ENCODE measurements at places on chromosomes 2 and 18.

- DNase-seq = no peak
Measured at GRCh38 chr2:239194731-239195317, 206.0 kb downstream of the HDAC4 start.

- DNase-seq = no peak
Measured at GRCh38 chr2:170824526-170825015, 7.9 kb downstream of the GAD1 start.

DNA sequence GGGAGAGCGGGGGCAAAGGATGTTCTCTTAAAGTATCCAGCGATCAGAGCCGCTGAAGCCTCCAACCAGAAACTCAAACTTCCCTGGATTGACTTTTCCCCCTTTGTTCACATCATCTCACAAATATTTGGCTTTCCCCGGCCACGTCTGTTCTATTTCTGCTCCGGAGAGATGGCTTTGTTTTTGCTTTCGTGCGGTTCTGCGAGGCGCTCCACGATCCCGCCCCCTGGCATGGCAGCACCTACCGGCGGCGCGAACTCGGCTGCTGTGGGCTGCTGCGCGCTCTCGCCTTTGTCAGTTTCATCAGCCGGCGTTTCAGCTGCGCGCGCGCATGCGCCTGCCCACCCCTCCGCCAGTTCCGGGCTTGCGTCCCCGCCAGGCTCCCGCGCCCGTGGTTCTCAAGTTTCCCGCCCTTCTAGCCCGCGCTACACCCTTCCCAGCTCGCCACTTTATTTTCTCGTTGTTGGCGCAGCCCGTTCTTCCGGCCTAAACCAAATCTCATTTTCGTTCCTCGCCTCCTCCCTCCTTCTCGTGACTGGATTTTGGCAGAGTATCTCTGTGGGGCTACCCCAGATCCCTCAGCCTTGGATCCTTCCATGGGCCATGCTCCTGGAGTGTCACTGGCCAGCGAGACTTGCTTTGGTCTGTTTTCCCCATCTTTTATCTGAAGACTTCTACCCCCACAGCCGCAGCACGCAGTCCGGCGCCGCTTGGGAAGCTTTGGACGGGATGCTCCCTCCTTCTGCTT is 98.0 kb downstream of the INSIG2 start:
- DNase-seq = peak; percentile 27

DNA sequence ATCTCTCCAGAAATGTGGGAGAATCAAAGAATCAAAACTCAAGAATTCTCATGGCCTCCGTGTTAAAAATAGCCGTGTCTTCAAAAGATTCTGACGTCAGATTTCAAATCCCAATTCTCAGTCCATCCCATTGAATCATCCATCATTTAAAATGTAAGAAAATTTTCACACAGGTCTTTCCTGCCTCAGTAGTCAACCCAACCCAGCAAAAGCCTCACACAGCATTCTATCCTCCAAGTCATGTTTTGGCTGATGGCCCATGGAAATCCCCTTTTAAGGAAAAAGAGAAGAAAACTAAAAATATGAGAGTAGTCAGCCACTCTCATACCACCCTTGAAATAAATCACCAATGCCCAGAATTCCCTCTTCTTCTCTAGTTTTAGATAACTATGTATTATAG is 211.8 kb downstream of the C1D start:
- DNase-seq = no peak

GRCh38 chr2:12044857-12045256 is 298.4 kb downstream of the LPIN1 start:
- DNase-seq = no peak

DNA sequence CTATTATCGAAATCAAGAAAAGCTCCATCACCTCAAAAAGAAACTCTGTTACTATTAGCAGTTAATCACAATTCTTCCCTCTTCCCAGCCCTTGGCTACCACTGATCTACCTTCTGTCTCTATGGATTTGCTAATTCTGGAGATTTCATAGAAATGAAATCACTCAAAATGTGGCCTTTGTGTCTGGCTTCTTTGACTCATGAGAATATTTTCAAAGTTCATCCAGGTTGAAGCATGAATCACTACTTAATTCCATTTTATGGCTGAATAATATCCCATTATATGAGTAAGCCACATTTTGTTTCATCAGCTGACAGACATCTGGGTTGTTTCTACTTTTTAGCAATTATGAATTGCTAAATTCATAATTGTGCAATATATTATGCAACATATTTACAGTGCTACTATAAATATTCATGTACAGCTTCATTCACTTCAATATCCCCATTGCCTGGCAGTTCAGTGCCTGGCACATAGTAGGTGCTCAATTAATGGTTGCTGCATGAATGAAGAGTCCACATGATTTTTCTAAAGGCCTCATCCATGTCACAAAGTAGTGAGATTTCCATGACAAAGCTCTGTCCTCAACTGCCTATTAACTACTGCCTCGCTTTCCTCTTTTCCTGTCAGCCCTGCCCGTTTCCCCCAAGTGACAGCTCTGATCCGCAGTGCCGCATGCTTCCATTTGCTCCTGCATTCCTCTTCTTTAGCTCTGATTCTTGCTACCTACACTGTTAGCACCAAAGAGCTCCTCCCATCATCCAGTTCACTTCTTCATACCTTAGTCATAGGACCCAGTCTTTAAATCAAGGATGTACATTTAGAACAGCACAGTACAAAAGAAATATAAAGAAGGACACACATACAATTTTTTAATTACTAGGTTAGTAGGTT is 32.8 kb downstream of the CCDC93 start:
- DNase-seq = no peak

- DNase-seq = no peak
Measured at GRCh38 chr2:43086451-43087221, 139.8 kb downstream of the ZFP36L2 start.

DNA sequence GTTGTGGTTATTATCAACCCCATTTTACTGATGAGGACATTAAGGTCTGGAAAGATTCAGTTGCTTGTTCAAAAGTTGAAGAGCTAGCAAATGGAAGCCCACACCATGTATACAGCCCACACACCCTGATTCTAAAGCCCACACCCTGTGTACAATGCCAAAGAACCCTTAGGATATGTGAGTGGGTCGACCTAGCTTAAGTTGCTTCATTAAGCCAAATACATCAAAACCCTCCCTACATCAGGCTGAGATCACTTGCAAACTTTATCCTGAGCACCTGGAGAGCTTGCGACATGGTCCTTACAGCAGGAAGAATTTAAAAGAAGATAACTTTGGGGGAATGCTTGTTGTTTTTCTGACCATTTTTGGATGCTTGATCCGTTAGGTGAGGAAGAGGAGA is 435 bp upstream of the ARHGAP25 start:
- no peak for DNase-seq

DNA sequence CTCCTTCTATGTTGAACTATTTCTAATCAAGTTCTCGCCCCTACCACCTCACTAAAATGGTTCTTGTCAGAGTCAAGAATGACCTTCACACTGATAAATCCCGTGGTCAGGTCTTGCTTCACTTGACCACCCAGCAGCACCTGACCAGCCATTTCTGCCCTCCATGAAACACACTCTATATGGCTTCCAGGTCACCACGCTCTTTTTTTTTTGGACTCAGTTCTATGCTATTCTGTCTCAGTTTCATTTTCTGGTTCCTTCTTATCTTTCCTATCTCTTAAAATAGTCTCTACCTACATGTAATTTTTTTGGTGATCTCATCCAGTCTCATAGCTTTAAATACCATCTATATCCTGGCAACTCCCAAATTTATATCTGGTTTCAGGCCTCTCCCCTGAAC is 11.4 kb downstream of the EIF2AK3 start:
- DNase-seq = no peak

- DNase-seq = no peak
Measured at GRCh38 chr18:62939926-62940325, 224.6 kb downstream of the PHLPP1 start.

- DNase-seq = no peak
Measured at GRCh38 chr18:64409511-64409910, 260.6 kb upstream of the LINC00305 start.

GRCh38 chr2:85769983-85770362 is 16.2 kb downstream of the ATOH8 start:
- DNase-seq = no peak

GRCh38 chr18:5943514-5943913 is 48.2 kb upstream of the TMEM200C start:
- DNase-seq = no peak

- DNase-seq = no peak
Measured at GRCh38 chr2:218944759-218945404, 14.6 kb upstream of the CDK5R2 start.

- no peak for DNase-seq
Measured at GRCh38 chr2:149544692-149545091, 42.9 kb downstream of the MMADHC start.

DNA sequence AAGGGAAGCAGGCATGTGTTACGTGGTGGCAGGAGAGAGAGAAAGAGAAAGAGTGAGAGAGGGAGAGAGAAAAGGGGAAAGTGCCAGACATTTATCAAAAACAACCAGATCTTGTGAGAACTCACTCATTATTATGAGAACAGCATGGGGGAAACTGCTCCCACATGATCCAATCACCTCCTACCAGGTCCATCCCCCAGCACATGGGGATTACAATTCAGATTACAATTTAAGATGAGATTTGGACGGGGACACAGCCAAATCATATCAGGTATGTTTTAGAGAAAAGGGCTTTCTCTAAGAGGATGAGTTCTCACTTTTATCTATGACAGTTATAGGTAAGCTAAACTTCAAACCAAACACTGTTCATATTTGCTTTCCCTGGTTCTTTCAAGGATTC is 597.3 kb upstream of the PIK3C3 start:
- DNase-seq = no peak

DNA sequence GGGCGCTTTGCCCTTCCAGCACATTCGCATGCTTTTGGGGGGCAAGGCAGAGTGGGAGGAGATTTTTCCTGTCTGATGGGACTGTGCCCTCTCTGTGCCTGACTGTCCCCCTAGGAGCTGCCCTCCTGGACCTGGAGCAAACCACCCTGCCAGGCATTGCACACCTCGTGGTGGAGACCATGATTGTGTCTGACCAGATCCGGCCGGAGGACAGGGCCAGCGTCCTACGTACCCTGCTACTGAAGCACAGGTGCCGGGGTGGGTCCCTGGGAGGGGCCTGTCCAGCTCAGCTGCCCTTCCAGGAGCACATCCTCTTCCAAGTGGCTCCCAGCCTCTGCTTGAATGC is 5.3 kb downstream of the SLC4A3 start:
- no peak for DNase-seq

- no peak for DNase-seq
Measured at GRCh38 chr18:8439055-8439454, 170.2 kb upstream of the RAB12 start.

- DNase-seq = no peak
Measured at GRCh38 chr2:74569686-74570085, 15.2 kb downstream of the DOK1 start.

DNA sequence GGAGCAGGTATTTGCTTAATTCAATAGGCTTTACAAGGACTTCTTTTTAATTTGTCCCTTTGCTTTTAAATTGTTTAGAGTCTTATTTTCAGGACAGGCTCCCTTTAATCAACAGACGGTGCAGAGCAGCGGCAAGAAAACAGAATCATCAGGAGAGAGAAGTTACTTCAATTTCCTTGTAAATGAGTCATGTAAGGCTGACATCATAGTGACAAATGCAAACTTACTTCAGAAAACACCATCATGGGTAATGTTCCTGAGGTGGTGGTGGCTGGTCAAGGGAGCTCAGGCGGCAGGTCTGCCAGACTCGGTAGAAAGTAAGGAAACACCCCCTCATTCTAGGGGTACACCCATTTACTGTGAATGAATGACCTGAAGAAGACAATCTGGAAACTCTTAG is 395.1 kb downstream of the FBXO15 start:
- DNase-seq = no peak

GRCh38 chr2:107634172-107634571 is 192.5 kb upstream of the RGPD4 start:
- no peak for DNase-seq

- DNase-seq = no peak
Measured at GRCh38 chr2:145914716-145915115, 1394.8 kb upstream of the ZEB2 start.

DNA sequence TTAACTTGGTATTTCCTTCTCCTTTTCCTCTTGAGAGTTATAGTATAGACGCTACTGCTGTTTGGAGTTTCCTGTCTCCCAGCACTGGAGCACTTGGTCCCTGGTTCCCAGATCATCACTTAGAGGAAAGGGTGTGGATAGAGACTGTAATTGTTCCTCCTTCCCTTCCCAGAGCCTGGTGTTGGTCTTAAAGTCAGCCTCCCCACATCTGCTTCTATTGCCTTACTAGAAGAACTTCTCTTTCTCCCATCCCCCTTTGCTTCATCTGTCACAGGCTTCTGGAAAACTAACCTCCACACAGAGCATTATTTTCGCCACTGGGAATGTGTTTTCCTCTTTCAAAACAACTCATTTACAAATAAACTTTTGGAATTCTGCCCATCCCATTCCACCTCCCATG is 131.0 kb downstream of the CCDC85A start:
- DNase-seq = no peak

DNA sequence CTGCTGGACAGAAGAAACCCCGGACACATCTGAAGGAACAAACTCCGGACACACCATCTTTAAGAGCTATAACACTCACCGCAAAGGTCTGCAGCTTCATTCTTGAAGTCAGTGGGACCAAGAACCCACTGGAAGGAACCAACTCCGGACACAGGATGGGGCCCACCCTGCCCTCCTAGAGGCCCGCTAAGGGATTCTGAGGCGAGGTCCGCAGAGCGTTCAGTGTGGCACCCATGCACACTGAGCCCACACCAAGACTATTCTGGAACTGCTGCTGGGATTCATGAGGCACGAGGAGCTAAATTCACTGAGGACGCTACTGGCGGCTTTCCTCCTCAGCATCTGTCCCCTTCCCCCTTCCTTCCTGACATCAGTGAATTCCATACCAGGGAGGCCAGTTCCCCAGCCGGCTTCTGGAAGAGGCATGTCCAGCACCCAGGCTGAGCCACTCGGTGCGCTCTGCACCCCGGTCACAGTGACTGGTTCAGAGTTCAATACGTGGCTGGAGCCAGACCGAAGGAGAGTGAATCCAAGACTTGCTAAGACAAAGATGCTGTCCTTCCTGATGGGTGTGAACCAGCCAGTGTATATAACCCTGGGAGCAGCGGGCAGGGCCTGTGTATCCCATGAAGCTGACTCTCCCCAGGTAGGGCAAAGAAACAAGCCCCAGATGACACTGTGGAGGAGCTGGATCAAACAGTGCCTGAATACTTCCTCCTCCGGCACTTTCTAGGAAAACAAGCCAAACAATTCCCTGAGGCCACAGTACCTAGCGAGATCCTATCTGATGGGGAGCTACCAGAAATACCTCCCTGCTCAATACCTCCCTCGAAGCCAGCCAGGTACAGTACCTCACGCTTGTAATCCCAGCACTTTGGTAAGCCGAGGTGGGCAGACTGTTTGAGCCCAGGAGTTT is 11.1 kb downstream of the HDAC4 start:
- DNase-seq = no peak

DNA sequence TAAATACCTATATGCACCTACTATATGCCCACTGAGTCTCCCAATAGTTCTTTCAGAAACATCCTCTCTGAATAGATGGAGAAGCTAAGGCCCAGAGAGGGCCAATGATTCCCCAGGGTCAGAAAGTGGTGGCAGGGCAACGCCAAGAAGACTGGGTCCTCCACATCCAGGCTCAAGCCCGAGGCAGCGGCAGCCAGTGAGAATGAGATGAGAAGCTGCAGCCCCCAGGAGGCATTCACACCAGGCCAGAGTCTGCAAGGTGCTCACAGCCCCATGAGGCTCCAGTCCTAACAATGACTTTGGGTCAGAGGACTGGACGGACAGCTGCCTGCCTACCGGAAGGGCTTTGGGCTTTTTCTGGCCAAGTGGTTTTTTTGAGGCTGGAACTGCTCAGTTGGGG is 3.5 kb downstream of the TEX261 start:
- no peak for DNase-seq
